ENCODE measurements at places on chromosomes 2 and 18.
A peak's percentile ranks its signal among the peaks of the same experiment; 100 is the strongest.

GRCh38 chr2:23475473-23475872 is 90.5 kb downstream of the KLHL29 start:
- DNase-seq, result no peak

DNA sequence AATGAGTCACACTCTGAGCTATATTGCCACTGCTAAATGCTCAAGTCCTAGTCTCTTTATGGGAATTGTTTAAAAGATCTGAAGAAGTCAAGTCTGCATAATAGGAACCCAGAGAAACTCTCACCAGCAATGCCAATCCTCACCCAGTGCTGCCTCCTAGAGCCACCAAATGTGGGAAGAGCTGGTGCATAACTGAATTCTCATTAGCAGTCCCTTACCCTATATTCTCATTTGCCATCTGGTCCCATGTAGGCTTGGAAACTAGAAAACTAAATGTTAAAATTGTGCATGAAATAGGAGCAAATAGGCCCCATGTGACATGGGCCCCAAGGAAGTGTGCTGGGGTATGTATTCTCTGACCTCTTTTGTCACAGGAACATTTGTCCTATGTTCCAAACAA is 224.4 kb upstream of the SMAD2 start:
- DNase-seq, result no peak

DNA sequence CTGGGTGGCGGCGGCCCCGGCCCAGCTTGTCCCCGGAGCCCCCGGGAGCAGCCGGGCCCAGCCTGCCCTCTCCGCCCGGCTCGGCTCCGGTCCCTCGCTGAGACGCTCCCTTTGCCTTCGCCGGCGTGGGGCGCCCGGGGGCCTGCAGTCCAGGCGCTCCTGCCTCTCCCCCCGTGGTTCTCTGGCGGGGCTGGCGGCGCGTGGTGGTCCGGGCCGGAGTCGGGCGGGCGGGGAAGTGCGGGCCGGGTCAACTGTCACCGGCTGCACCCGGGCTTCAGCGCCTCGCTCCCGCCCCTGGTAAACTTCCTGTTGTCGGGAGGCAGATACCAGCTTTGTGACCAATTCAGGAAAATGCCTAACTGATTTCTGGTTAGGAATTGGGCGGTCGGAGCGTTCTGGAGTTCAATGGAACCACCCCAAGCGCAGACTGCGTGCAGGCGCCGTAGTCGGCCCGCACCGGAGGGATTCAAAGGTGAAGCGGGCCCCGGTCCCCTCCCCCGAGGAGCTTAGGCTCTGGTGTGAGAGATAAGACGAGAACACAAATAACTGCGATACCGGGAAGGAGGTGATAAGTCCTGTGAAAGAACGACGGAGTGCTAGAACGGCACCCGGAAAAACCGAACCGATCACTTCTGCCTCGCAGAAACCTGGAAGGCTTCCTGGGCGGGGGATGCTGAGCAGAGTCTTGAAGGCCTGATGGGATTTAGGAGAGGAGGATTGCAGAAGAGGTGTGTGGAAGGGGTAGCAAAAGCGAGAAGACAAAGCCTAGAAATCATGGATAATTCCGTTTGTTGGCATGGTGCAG is 891 bp downstream of the CAB39 start:
- DNase-seq, result peak; percentile 12

DNA sequence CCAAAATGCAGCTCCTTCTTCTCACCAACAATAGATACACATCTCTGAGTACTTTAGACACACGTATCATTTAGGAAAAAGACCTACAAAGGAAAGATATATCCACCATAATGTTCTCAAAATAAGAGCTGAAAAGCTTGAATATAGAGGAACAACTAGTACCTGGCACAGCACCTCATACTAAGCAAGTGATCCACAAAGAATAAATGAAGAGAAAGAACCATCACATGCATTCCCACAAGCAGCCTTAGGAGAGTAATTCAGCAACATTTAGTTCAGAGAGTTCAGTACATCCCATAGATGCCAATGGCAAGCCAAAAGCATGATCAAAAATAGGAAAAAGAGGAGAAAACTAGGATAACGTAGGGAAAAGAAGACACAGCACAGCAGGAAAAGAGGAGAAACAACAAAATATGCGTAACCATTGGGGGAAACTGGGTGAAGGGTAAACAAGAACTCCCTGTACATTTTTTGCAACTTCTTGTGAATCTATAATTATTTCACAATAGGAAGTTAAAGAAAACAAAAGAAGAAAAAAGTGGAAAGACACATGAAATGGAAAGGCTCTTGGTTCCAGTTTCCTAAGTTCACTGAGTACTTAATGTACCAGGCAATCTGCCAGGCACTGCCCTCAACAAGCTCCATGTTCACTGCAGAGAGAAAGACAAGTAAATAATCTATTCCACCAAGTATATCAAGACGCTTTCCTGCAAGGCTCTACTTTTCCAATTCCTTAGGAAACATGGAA is 22.3 kb downstream of the CLASP1 start:
- no peak for DNase-seq

- no peak for DNase-seq
Observed at GRCh38 chr2:97677480-97677879, 8.0 kb downstream of the C2orf92 start.

DNA sequence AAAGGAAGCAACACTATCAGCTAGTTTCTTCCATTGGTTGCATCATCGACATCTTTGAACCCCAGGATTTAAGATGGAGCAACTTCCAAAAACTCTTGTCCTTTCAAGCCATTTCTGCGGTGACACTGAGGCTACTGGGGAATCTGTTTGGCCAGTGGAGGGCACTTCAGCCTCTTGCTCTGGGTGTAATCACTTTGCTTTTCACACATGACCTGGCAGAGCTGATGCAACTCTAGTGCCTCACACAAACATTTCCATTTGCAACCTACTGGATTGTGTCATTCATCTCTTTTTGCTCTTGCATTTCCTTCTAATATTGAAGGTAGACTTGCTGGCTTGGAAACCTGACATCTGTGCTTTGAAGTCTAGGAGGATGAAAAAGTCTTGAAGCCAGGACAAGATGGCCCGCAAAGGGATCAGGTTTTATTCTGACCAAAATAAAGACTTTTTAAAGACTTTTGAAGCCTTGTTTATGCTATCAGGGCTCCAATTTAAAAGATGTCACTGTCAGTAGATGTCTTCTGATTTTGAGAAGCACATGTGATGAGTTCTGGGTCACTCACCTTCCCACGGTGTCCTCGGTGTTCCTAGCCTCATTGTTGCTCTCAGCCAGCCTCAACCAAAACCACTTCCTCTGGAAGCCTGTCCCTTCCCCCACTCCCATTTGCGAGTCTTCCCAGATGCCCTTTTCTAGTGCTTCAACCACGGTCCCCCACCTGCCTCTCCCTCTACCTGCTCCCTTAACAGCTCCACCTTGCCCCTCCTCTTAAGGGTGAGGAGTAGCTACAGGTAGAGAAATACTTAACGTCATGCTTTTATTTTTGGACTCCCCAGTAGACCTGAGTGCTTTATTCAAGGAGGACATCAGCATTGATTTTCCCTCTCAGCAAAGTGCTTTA is 69.7 kb upstream of the KCNE4 start:
- DNase-seq, result no peak

DNA sequence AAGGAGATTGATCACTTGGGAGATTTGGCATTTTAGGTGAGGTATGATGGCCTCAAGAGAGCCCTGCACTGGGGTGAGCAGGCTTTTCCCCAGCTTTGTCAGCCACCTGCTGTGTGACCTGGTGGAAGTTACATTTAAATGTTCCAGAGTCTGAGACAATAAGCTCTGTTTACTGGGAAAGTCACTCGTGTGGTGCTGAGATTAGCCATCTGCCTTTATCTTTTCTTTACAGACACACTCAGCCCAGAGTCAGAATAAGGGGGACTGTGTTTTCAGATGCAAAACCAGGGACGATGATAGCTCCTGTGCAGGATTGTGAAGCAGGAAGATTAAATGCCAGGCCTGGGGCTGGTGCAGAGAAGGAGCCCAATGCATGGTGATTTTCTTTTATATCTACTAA is 47.9 kb downstream of the SH3RF3 start:
- DNase-seq, result no peak

DNA sequence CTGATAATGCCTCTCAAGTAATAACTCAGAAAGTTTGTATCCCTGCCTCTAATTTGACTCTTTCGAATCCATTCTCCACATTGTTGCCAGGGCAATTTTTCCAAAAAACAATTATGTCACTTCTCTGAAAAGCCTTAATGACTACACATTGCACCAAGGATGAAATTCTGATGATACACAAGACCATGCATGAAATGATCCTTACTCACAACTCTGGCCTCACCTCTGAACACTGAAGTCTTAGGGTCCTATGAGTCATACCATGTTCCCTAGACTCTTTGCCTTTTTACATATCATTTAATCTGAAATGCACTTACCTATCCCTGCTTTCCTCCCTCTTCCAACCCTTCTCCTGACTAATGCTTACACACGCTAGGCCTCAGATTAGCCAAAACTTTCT is 51.0 kb downstream of the WDPCP start:
- no peak for DNase-seq

- no peak for DNase-seq
Observed at GRCh38 chr18:63314062-63314790, 5.3 kb downstream of the BCL2 start.

DNA sequence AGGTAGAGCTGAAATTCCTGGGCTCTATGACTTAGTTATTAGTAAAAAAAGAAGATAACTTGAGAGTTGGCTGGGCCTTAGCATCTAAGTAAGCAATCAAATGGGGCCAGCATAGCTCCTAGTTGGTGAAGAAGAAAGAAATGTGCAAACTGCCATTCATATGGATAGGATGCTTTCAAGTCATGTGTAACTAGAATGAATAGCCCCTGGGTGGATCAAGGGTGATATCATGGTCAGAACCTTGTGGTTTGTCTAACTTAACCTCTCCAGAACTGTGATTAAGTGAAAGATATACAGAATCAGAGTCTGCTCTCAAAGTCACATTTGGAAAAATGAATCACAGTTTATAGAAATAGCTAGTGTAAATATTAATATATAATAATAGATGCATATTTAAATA is 198.7 kb upstream of the DTNA start:
- no peak for DNase-seq

- DNase-seq, result no peak
Observed at GRCh38 chr2:54586062-54586461, 129.9 kb downstream of the SPTBN1 start.

GRCh38 chr2:107466241-107466640 is 360.5 kb upstream of the RGPD4 start:
- DNase-seq, result no peak

GRCh38 chr2:108580050-108580449 is 45.8 kb downstream of the LIMS1 start:
- no peak for DNase-seq

- DNase-seq, result no peak
Observed at GRCh38 chr2:190984595-190984994, 29.4 kb downstream of the STAT1 start.

DNA sequence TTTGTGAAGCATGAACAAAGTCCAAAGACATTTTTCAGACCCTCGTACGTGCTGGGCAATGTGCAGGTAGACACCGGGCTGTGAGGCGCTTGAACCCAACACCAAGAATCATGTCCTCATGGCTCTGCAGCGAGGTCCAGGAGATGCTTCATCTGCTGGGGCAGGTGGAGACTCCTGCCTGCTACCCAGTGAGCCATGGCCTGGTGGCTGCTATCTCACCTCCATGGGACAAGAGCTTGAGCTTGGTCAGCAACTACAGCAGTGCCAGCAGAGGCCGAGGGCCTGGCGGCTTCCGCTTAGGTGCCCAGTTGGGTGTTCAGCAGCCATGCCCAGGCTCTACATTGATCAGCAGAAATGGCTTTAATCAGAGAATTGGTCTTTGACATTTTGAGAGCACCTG is 281.0 kb upstream of the HS6ST1 start:
- no peak for DNase-seq

DNA sequence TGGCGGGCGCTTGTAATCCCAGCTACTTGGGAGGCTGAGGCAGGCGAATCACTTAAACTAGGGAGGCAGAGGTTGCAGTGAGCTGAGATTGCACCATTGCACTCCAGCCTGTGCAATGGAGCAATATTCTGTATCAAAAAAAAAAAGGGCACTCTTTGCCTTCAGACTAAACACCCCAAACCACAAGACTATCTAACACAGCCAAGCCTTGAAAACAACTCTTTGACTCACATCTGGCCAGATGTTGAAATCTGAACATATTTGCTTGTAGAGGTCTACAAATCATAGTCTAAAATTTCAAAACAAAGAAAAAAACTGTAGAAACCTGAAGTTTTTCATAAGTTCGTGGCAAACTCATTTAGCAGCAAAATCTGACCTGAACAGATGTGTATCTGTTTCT is 94.9 kb downstream of the FAM161A start:
- no peak for DNase-seq

DNA sequence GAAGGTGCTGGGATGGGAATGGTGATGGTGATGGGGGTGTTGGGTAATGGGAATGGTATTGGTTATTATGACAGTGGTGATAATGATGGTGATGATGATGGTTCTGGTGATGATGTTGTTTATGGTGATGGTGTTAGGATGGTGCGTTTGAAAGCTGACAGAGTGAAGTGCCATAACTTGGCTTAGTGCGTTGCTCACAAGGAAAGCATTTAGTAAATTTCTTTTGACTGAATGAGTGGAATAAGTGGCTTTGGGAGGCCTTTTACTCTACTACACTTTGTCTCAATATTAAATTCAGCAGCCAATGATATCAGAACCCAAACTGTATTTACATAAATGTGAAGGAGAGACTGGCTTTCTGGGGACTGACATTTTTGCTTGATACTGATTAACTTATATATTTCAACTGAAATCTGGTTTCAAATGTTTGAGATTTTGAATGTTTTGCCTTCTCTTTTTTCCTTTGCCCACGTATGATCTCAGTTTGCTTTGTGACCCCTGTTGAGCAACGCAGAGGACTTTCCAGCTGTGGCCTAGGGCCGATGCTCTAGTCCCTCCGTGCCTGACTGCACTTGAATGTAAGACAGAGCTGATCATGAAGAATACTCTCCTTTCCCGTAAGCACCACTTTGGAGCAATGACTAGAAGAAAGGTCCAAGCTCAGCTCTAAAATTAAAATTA is 128.5 kb upstream of the SH3BP4 start:
- DNase-seq, result no peak

DNA sequence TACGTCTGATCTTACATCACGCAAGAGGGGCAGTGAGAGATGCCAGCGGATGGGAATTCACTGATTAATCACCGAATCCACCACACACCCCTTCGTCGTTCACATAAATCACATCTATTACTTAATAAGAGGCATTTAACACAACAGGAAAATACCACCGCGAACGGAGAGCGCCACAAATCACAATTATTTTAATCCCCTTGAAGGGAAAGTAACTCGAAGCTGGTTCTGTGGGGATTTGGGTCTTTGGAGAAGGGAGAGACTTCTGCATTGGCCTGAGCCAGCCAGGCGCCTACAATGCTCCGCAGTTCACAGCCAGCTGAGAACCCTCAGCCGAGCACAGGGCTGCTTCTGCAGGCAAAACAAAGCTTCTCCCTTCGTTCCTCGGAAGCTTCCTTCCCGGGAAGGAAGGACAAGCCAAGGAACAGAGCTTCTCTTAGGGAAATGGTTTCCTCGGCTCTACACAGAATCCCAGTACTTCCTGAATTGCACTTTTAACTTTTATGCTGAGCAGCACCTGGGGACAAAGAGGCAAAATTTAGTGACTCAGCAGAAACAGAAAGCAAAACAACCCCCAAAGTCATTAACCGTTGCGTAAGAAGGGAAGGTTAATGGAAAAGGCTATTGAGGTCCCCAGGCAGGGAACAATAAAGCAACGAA is at the start of gene LRP1B:
LRP1B (minus strand) TSS at position 7 of the 660 bp plus-strand sequence. CDS start 287 bp downstream, outside the sequence.
- DNase-seq, result no peak

Data from activated CD8-positive, alpha-beta memory T cell treated with anti-CD3 and anti-CD28 coated beads for 1 hour (primary cell).